ENCODE measurements at places on chromosomes 2 and 18. TPM values are rescaled to one million over a fixed set of nuclear protein-coding genes. Genes with fewer than 3 reads are reported as not detected.

The DLX2 gene
- 0.96 TPM for total RNA-seq

The CHRND gene
- 1.7 TPM for total RNA-seq

The RABL2A gene
- 14.9 TPM for total RNA-seq

The AMER3 gene
- total RNA-seq: 1.2 TPM

The GKN2 gene
- total RNA-seq: 0.96 TPM

The ERICH2 gene
- not detected for total RNA-seq

The PLCL1 gene
- 13.5 TPM for total RNA-seq

The ASIC4 gene
- 0.96 TPM for total RNA-seq

The DCDC2C gene
- 1.7 TPM for total RNA-seq

The CHST9 gene
- 3.4 TPM for total RNA-seq

The MYL12A gene
- 581 TPM for total RNA-seq

The ALPG gene
- not detected for total RNA-seq

The KCNG2 gene
- 2.6 TPM for total RNA-seq

The FSHR gene
- not detected for total RNA-seq

The PEX13 gene
- total RNA-seq: 36.1 TPM
